ENCODE measurements at places on chromosomes 3 and 15.

DNA sequence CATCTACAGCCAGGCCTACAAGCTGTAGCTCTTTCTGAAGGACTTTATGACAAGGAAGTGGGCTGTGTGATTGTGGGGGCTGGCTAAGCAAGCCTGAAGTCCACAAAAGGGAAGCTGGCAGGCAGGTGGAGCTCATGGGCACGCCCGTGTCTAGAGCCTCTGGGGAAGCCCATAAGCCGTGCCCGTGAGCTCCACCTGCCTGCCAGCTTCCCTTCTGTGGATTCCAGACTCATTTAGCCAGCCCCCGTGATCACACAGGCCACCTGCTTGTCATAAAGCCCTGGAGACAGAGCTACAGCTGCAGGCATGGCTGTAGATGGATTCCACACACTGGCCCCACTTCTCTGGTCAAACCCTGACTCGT, 15.2 kb downstream of the EFCC1 start:
- peak; percentile 82 for DNase-seq

- DNase-seq: no peak
These were observed 90.7 kb upstream of the FNDC3B start for GRCh38 chr3:171948674-171949073.

DNA sequence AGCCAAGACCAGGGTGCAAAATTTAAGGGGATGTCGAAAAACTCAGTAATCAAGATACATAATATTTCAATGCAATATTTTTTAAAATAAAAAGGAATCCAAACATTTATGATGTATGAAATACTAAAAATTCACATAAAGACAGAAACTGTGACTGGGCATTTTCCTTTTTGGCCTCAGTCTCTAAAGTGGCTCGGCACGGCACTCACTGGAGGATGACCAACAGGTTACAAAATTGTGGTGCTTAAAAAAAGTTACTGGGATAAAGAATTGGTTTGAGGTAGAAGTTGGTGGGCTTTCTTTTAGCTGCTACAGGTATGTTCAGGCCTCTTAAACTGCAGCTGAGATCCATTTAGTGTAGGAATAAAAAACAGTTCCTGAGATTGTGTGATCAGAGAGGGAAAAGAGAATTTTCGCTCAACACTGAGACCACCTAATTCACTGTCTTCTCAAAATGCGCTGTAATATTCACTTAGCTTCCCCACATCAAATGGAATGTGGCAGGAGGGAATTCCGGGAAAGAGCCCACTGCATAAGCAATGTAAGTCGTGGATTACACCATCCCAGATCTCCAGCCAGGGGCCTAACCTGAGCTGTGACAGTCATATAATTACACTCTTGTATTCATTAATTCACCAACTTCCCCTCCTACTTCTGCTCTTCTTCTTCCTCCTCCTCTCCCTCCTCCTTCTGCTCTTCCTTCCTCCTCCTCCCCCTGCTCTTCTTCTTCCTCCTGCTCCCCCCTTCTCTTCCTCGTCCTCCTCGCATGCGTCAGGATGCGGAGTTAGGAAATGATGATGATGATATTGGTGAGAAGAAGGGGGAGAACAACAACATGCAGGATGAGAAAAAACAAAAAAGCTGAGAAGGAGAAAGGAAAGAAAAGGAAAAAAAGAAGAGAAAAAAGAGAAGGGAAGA, 45.9 kb downstream of the HES1 start:
- DNase-seq: no peak

DNA sequence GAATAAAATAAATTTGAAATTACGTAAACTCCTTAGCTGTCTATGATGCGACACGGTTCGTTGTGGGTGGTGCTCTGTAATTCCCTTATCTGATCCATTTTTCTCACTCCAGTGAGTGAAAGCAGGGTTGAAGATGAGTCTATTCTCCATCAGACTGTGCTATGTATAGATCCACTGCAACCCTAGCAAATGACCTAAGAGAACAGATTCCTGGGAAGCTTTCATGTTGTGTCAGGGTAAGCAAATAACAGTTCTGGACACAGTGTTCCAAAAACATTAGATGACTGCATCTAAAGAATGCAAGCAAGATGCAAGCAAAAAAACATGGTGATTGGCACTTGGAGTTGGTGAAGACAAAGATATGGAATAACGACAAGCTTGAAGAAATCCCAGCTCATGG, 239.3 kb downstream of the SLC9A9 start:
- DNase-seq: no peak

DNA sequence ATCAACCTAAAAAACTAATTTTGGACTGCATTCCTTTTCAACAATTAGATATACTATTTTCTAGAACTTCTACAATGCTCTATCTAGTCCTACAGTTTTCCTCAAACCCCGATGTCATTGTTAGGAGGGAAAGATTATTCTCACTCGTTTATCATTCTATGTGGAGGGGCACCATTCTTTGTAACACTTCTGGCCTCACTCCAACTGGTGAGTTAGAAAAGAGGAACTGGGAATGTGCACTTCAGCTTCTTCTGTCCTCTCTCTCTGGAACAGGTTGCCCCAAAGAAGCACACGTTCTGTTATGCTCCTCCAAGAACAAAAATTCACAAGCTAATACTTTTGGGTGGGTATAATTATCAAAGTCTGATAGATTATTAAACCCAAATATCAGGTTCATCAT, 137.9 kb downstream of the UACA start:
- DNase-seq: no peak

GRCh38 chr3:61967019-61967418, 405.6 kb downstream of the PTPRG start:
- DNase-seq: no peak

DNA sequence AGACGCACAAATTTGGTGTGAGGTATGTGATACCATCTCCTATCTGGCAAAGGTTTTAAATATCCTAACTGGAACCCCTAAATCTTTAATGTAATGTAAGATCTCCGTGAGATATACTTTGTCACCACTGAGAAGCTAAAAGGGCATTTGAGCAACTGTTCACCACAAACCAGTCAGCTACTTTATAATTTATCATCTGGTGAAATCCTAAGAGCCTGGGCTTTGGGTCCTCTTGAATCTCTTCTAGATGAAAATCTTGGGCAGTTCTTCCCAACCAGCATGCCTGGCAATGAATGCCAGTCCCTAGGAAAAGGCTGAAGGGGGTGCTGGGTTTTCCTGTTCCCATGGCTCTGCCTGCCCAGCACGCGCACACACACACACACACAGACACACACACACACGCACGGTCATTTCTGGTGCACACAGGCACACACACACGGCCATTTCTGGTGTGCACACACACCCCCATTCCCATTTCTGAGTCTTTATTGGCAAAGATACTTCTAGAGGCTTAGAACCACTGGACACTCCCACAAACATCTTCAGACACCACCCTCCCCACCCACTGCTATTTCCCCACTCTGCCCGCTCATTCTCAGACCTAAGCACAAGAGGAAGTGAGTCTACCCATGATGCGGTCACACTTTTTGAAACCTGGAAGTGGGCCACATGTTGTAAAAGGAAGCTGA, 72.6 kb downstream of the MYO1E start:
- DNase-seq: peak; percentile 91

- no peak for DNase-seq
These were observed 75.4 kb upstream of the PLAAT1 start for GRCh38 chr3:193165431-193166120.

GRCh38 chr3:195704433-195704999, 16.3 kb upstream of the MUC20 start:
- DNase-seq: no peak

GRCh38 chr15:60254416-60254815, 143.4 kb downstream of the ANXA2 start:
- DNase-seq: no peak

GRCh38 chr3:115862849-115863248, 239.5 kb downstream of the GAP43 start:
- peak; percentile 91 for DNase-seq

GRCh38 chr3:130732501-130732900, 14.1 kb downstream of the PIK3R4 start:
- DNase-seq: no peak

DNA sequence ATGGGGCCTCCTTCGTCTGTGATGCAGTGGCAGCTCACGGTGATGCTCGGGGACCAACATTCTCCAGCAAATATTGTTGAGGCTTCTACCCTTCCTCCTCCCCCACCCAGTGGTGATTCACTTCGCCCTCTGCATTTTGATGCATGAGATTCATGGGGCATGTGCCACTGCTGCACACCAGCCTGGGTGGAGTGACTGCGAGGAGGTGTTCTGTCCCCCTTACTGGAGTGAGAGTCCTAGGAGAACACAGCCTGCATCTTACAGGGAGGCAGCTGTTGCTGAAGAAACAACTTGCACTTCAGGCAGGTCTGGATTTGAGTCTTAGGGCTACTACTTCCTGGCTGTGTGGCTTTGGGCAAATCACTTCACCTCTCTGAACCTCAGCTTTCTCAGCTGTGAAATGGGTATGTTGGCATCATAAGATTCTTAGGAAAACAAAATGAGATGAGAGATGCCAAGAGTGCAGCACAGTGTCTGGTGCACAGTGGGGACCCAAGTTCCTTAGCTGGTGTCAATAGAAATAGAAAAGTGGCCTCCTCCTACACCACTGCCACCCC, 10.2 kb upstream of the SKOR1 start:
- DNase-seq: no peak

- no peak for DNase-seq
These were observed 40.0 kb downstream of the ANKRD28 start for GRCh38 chr3:15757824-15758223.

- no peak for DNase-seq
These were observed 137.3 kb upstream of the MME start for GRCh38 chr3:154942827-154943226.

GRCh38 chr15:82135638-82136037, 89.8 kb upstream of the MEX3B start:
- DNase-seq: no peak

GRCh38 chr15:69869881-69870505, 227.7 kb downstream of the TLE3 start:
- peak; percentile 2 for DNase-seq

- DNase-seq: peak; percentile 95
These were observed at the start of gene MAPKBP1 for GRCh38 chr15:41774062-41774881. Gene MAPKBP1 (plus strand): TSS chr15:41774484. CDS start chr15:41775276, 792 bp downstream.

DNA sequence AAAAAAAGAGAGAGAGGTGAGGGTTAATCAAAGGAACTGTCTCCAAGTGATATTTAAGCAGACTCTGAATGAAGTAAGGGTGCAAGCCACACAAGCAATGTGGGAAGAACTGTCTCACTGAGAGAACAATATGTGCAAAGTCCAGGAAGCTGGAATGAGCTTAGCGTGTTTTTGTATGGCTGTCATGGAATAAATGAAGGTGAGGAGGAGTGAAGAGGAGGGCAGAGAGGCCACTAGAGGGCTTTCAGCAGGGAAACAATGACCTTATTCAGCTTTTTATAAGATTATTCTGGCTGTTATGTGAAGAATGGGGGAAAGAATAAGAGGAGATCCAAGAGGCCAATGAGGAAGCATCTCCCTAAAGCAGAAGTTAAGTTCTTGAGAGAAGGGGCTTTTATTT, 86.9 kb upstream of the COL8A1 start:
- DNase-seq: no peak

DNA sequence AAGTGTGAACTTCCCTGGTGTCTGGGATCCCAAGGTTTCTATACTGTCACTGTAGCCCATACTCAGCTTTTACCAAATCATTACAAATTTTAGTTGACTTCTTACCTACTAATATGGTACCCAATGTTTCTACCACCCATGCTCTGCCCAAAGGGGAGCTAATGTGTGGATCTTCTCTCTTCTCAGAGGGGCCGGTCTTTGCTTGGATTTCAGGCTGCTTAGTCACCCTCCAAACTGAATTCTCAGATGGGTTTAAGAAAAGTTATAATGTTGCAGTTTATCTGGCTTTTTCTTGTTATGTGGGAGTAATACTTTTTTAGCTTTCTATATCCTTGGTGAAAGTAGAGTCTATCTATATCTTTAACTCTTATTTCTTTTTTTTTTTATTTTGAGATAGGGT, 67.1 kb upstream of the AKAP13 start:
- no peak for DNase-seq

- DNase-seq: peak; percentile 96
These were observed 68.7 kb downstream of the BHLHE40 start for GRCh38 chr3:5047764-5048419.

- DNase-seq: no peak
These were observed 26.7 kb upstream of the SNRK start for GRCh38 chr3:43259626-43260025.

- DNase-seq: peak; percentile 58
These were observed 36.0 kb upstream of the MBNL1 start for GRCh38 chr3:152232679-152233078.

DNA sequence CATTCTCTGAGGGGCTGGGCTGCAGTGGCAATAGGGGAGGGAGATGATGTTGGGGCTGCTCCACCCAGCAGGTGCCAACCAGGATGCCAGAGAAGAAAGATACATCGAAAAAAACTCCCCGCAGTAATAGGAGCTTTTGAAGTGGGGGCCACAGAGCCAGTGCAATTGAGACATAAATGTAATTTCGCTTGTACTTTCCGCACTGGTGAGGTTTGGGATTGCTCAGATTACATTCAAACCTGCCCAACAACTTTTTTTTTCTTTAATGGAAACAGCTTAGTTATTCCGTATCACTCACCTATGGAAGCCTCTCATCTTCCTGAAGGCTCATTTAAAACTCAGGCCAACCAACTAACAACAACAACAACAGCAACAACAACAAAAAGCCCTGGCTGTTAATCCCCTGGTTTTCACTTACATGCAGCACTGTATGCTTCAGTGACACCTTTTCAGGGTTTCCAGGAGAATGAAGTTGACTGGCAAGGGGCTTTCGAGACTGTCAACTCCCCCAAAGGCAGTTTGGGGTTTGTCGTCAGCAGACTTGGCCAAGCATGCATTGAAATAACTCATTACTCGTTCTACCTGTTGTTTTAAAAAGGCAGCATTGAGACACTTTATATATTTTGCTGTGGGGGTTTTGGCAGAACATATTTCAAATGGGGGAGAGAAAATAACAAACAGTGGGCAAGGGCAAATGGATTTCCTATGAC, 163.8 kb downstream of the EBLN2 start:
- no peak for DNase-seq

GRCh38 chr3:104069114-104069513, 1297.6 kb upstream of the ALCAM start:
- DNase-seq: no peak

DNA sequence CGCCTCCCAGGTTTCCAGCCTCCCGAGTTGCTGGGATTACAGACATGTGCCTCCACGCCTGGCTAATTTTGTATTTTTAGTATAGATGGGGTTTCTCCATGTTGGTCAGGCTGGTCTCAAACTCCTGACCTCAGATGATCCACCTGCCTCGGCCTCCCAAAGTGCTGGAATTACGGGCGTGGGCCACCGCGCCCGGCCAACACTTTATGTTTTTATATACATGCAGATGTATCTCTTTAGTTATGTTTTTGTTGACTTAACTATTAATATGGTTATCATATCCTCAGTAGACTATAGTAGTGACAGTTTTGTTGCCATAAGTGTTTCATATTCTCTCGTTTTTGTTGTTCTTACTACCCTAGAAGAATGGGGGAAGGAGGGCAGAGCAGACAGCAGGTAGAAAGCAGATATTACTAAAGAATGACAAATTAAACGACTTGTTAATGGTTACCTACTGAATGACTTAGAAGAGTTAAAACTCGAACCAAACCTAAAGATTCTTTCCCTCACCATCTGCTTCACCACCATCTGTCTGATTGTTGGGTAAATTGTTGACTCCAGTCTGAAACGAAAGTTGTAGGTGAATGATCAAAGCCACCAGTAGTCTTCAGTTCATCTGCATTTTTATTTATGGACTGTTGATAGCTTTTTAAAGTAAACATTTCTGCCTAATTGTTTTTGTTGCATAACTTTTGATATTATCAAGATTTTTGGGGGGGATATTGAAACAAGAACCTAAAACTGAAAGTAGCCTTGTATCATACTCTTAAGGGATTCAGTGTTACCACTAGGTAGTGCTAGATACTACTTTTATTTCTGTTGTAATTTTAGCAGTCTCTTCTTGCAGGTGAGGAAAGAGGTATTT, 89.3 kb downstream of the RASA2 start:
- peak; percentile 10 for DNase-seq

GRCh38 chr3:46321461-46322104, 32.3 kb upstream of the CCR2 start:
- DNase-seq: no peak
